Stimulated activated naive CD4-positive, alpha-beta T cell treated with Interleukin-2 at 50 U/mL for 16 hours (primary cell): ENCODE measurements at places on chromosomes 1 and 21.

DNA sequence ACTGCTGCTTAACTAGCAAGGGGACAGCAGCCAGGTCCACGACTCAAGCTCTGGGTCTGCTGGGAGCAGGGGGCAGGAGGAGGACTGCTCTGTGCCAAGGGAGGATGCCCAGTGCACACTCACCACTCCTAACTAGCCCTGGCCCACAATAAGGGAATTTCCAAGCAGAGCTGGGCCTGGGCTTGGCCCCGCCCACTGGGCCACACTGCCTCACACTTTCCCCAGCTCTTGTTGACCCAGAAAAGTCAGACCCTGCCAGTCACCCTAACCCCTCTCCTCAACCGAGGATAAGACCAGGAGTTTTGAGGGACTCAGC, 18.7 kb downstream of the SLC9A1 start:
- no peak for DNase-seq

- DNase-seq, result no peak
Observed at GRCh38 chr1:43947061-43947873, 517 bp downstream of the IPO13 start.

GRCh38 chr21:46119637-46120271, 21.8 kb downstream of the COL6A2 start:
- no peak for DNase-seq

- DNase-seq, result no peak
Observed at GRCh38 chr21:39576518-39577128, 36.1 kb upstream of the B3GALT5 start.

GRCh38 chr1:178341261-178341956, 155.4 kb downstream of the CLEC20A start:
- no peak for DNase-seq

DNA sequence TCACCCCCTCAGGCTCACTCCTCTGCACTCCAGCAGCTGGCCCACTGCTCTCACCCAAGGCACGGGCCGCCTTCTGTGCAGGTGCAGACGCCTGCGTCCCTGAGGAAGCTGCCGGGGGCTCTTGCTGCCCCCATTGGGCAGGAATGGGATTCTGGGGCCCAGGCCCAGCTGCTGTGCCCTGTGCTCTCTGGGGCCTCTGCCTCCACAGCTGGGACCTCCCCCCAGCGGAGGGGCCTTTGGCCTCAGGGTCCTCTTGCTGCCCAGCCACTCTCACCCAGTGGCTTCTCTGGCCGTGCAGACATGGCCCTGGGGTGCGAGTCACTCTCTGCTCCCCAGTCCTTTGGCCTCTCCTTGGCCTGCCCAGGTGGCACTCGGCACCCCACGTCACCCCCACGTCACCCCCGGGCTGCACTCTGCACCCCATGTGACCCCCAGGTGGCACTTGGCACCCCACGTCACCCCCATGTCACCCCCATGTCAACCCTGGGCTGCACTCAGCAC, 19.1 kb upstream of the LRRC3 start:
- no peak for DNase-seq

DNA sequence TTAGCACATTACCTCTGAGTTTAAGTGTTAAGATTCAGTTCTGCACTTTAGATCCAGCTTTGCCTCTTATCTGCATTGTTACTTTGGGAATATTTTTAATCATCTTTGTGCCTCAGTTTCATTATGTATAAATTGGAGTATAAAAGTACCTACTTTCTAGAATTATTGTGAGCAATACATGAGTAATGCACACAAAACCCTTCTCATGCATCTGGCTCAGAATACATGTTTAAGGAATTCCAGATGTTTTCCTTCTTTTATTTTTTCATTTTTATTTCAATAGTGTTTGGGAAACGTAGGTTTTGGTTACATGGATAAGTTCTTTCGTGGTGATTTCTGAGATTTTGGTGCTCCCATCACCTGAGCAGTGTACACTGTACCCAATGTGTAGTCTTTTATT, 14.2 kb downstream of the C8A start:
- no peak for DNase-seq

GRCh38 chr1:246569248-246570238, 3.3 kb downstream of the CNST start:
- peak; percentile 18 for DNase-seq

DNA sequence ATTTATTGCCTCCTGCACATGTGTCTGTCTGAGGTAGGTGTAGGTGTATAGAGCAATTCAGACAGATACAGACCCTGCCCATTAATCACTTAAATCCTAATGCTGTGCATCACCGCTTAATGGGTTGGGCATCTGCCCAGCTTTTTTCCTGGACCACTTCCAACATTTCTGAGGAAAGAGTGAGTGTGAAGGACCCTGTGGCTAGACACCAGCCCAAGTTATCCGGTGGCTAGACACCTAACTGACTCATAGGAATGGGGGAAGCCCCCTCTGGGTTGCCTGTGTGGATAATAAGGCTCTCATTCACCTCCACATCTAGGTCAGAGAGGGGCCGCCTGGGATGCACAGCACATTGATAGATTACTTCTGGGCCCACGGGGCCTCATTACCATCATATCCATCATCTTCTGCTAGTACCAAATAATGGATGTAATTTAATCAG, 121.1 kb upstream of the RAVER2 start:
- DNase-seq, result no peak

DNA sequence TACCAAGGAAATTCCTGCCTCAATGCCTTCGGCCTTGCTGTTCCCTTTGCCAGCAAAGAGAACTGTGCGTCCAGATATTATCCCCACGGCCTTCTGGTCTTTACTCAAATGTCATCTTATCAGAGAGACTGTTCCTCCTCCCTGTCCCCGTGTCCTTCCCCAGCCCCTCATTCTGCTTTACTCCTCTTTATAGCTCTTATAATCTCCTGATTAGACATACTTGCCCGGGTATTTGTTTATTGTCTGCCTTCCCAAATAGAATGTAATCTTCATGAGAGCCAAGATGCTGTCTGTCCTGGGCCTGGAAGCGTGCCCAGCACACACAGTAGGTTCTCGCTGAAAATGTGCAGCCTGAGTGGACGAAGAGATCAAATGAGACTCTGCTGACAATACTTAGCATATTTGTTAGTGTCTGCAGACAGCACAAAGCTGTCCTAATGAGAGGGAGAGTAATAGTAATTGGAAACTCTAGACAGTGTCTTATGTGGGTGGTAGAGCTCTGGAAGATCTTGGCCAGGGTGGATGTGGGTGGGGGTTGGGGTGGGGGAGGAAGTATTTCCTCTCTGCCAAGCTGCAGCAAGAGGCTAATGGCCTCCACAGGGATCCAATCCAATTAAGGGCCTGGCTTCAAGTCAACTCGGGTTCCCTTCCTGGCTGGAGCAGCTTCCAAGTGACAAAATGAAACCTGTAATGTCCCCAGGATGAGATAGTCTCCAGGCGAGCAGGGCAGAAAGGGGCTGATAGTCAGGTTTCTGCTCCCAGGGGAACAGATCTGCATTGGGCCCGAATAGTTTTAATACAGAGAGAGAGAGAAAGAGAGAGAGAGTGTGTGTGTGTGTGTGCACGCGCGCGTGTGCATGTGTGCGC, 9.5 kb upstream of the CLIC4 start:
- DNase-seq, result no peak

- no peak for DNase-seq
Observed at GRCh38 chr1:23824711-23825075, 536 bp downstream of the HMGCL start.

GRCh38 chr1:115925467-115925866, 50.8 kb upstream of the SLC22A15 start:
- DNase-seq, result no peak
